NCI-H2081 (cell line): ENCODE measurements at places on chromosomes 6 and 20.

GRCh38 chr20:62083312-62083711 lies 17.6 kb upstream of the TAF4 start:
- DNase-seq = no peak

- DNase-seq = no peak
These were observed 1.8 kb downstream of the GJA1 start for GRCh38 chr6:121436960-121437850.

DNA sequence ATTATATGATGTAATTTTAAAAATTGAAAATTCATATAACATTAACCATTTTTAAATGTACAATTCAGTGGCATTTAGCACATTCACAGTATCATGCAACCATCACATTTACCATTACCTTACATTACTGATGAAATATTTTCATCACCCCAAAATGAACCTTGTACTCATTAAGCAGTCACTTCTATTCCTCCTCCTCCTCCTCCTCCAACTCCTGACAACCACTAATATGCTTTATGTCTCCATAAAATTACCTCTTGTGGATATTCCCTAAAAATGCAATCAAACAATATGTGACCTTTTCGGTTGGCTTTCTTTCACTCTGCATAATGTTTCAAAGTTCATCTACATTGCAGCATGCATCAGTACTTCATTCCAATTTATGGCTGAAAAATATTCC lies 45.2 kb downstream of the ZHX3 start:
- no peak for DNase-seq

- no peak for DNase-seq
These were observed 506.6 kb downstream of the FRK start for GRCh38 chr6:115554060-115554459.

GRCh38 chr6:166830185-166830890 lies 126.0 kb downstream of the RNASET2 start:
- no peak for DNase-seq
